ENCODE measurements at places on chromosomes 3 and 15.

DNA sequence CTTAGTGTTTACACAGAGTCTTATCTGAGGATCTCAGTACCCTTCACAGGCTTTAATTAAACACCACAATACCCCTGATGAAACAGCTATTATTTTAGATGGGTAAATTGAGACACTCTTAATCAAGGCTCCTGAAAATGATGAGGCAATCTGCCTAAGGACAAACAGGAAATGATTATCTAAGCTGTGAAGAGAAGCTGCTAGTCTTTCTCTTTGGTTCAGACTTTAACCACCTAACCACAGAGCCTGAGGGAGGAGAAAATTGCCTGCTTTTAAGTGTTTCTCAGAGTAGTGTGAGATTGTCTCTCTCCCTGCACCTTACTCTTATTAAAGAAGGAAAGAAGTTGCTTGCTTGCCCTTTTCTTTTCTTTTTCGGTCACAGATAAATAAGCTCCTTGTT is 364.3 kb upstream of the ADAMTS9 start:
- no peak for DNase-seq

GRCh38 chr15:46764851-46765250 is 952.5 kb upstream of the SEMA6D start:
- no peak for DNase-seq

DNA sequence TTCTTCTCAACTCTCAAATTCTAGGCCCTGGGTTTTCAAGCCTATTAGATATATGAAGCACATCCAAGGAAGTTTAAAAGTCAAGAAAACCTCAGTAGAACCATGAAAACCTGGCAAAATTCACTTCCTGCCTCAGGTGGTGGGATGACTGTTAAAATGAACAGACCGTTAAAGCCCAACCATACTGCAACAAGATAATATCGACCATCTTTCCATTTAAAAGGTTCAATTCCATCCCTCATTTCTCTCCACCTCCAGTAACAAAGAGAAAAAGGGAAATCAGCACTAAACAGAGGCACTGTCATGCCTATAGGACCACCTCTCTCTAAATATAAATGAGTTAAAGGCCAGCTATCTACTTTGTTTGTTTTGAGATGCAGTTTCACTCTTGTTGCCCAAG is 31.2 kb downstream of the EDC3 start:
- DNase-seq, result no peak

DNA sequence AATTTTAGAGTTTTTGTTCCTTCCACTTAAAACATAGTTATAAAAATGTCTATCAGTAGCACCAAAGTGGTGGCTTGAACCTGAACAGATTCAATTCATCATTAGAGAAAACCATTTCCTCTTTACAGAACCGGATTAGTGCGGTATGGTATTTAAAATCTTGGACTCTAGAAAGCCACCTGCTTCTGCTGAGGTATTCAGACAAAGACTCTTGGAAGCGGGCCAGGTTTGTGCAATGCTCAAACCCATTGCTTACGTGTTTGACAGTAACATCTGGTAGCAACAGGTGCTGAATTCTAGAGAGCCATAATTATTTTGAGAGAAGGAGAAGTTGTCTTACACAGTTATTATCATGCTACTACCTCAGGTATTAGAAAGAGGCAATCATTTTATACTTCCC is 290.5 kb downstream of the NAALADL2 start:
- no peak for DNase-seq

DNA sequence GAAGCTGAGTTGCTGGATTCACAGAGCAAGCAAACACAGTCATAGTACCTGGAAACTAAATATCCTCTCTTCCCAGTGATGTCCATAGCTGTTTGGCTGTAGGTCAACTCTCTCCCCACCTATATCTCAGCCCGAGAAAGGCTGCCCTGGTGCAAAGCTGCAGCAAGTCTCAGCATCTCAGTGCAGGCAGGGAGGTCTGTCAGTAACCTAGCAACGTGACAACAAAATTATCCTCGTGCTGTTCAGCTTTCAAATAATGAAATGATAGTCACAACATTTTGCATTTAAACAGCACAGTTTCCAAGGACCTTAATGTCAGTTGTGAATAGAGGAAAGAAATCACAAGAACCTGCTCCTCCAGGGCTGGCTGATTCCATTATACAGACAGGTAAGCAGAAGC is 83.6 kb downstream of the CHST2 start:
- DNase-seq, result no peak

- no peak for DNase-seq
Measured at GRCh38 chr3:81218023-81218422, 543.4 kb downstream of the GBE1 start.

DNA sequence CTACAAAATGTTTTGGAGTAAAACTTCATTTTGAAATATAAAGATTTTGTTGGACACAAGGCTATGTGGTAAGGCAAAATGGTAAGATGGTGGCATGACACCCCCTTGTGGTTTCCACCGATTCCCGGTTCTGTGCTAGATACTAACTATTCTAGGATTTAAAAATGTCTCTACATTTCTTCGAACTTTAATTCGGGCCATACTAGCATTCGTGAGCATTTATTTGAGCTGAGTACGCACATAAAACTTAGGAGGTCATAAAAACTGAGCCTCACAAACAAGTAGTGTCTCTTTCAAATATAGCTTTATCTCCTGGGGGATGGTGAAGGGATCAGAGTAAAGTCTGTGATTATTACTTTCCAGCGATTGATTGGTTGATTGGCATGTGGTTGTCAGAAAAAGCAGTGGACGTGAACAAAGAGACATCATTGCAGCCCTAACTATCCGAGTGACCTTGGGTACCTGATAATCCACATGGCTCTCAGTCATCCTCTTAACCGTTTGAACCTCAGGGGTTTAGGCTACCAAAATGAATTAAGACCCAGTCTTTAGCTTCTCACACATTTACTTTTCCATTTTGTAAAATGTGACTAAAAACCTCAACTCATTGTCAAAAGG is 1.1 kb upstream of the ZNF639 start:
- no peak for DNase-seq

DNA sequence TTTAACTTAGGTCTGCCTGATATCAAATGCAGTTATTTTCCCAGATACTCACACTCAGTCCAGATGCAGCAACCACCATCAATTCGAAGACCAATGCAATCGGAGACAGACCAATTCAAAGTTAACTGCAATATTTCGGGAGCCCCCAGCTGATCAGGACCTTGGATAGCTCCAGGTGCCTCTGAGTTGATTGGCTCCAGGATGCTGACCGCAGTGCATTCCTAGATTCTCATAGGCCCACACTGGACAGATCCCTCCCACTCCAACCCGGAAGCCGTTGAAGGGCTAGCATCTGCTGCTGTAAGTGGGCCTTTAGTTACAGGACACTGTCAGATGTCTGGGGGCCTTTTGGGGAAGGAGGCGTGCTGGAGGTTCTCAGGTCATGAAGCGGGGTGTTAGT is 89.5 kb upstream of the ATP2B2 start:
- no peak for DNase-seq

DNA sequence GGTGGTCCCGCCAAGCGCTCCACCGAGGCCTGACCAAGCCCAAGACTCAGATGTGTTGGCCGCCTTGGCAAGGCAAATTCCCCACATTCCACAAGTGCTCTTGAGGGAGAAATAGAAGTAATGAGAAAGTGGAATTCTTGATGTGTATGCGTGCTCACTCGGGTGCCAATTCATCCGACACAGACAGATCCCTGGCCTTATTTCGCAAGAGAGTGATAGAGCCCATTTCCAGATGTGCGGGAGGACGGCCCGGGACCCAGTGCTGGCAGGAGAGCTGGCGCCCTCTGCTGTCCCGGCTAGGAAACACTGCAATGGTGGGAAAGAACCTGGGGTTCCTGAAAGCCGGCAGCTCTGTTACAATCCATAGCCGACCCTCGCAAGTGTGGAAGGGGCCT is 76.0 kb downstream of the HMG20A start:
- peak; percentile 33 for DNase-seq
